ENCODE measurements at places on chromosomes 1 and 21.
A peak's percentile ranks its signal among the peaks of the same experiment; 100 is the strongest.

DNA sequence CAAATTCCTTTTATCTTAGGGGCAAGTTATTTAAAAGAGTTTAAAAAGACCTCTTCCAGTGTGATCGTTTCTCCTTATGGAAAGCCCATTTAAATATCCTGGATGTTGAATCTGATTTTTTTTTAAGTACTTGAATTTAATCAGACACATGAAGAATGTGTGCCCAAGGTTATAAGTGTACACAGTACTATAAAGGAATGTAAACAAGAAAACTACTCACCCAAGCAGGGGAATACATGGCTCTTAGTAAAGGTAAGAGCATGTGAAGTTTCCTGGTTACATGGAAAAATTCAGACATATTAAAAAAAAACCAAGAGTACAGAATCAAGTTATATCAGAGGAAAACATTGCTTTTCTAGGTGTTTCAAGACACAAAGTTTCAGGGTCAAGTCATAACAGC lies 546.9 kb downstream of the MATN1 start:
- DNase-seq: no peak

GRCh38 chr1:69029649-69030048 lies 532.8 kb upstream of the DEPDC1 start:
- DNase-seq: no peak

DNA sequence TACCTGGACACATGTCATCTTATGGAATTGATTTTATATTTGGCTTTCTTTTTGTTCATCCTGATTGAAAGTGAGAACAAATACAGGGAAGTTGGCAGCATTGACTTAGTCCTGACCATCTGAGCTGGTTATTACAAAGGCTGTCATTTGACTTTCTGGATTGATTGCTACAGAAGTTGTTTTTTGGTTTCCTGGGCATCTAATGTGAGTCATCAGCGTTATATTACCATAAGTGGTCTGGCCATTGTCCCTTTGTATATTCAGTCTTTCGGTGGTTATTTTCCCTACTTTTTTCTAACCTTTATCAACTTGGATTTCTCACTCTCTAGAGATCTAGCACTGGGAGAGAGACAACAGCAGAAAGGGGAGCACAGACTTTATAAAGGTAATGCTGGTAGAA lies 1646.5 kb downstream of the MRPL39 start:
- no peak for DNase-seq

GRCh38 chr1:207959910-207960309 lies 49.0 kb upstream of the CD34 start:
- no peak for DNase-seq

DNA sequence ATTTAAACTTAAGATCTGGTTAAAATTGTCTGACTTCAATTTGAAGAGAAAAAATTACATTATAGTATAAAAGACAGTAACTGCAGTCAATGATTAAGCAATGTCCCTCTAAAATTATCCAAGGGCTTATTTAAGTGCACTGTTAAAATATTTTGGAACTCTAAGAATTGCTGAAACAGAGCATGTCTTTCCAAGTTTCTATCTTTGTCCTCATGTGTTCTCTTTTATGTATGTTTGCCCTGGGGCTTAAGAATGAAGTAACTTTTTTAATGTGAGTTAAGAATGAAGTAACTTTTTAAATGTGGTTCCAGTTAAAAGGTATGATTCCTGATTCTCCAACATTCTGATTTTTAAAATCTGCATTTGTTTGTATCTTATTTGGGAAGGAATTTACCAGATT lies 69.0 kb upstream of the MARK1 start:
- no peak for DNase-seq

- DNase-seq: peak; percentile 46
These were observed 44.4 kb upstream of the RABGAP1L start for GRCh38 chr1:174114788-174115448.

GRCh38 chr1:194586302-194586701 lies 1399.9 kb upstream of the B3GALT2 start:
- no peak for DNase-seq

DNA sequence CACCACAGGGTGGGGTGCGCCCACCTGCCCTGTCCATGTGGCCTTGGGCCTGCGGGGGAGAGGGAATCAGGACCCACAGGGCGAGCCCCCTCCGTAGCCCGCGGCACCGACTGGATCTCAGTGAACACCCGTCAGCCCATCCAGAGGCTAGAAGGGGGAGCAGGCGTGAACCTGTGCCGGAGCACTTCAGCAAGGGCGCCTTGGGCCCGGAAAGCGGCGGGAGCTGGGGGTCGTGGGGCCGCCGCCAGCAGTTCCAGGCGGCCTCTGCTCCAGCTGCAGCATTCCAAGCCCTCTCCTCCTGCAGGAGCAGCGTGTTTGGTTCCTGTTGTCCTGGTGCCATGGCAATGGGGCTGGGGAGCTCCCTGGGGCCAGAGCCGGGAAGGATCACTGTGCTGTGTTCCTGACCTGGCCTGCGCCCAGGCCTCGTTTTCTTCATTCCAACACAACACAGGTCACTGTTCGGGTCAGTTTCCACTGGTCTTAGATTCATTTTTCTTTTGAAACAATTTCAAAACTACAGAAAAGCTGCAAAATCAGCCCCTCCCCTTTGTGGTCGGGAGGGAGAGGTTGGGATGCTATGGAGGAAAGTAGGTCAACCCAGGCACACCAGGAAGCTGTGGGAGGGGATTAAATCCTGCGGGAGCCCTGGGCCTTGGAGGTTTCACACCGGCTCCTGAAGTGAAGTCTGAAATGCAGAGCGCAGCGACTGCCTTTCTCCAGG lies 18.8 kb downstream of the SLX9 start:
- no peak for DNase-seq

DNA sequence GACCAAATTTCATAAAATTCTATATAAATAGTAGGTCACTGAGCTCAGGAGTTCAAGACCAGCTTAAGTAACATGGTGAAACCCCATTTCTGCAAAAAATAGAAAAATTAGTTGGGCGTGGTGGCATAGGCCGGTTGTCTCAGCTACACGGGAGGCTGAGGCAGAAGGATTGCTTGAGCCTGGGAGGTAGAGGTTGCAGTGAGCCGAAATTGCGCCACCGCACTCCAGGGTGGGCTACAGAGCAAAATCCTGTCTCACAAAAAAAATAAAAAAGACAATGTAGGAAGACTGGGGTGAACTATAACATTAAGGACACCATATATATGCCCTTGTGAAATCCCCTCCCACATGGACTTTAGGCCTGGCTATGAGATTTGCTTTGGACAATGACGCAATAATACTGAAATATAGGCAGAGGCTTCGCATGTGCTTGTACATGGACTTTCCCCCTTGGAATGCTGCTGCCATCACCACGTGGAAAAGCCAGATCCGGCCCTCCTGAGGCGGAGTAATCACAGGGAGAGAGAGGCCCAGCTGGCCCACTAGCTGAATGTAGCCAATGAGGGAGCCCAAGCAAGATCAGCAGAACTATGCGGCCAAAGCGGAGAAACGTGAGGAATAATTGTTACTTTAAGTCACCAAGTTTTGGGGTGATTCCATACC lies 13.1 kb upstream of the USP1 start:
- no peak for DNase-seq

DNA sequence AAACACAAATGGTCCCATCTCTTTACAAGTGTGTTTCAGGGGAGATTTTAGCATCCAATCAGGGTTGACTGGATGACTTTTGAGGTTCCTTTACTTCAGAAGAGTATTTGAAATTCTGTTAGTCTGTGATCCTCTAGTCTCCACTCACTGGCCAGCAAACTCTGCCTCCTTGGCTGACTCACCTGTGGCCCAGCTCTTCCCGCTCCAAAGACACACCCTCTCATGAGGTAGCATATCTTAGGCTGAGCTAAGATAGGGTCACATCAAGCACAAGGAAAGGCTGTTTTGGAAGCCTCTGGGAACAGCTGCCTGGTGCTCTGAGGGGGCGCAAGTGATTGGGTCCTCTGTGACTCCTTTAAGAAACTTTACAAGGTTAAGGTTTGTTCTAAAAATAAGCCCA lies 102.3 kb upstream of the FGGY start:
- no peak for DNase-seq

- peak; percentile 81 for DNase-seq
These were observed 16.4 kb downstream of the ECHDC2 start for GRCh38 chr1:52904927-52905698.

- no peak for DNase-seq
These were observed 20.5 kb downstream of the ELAPOR1 start for GRCh38 chr1:109134423-109134822.

Measured in H9 (cell line).